M059J (cell line): ENCODE measurements at places on chromosomes 2 and 18.
A peak's percentile ranks its signal among the peaks of the same experiment; 100 is the strongest.

- no peak for DNase-seq
Observed at GRCh38 chr2:226283796-226284195, 515.8 kb downstream of the IRS1 start.

DNA sequence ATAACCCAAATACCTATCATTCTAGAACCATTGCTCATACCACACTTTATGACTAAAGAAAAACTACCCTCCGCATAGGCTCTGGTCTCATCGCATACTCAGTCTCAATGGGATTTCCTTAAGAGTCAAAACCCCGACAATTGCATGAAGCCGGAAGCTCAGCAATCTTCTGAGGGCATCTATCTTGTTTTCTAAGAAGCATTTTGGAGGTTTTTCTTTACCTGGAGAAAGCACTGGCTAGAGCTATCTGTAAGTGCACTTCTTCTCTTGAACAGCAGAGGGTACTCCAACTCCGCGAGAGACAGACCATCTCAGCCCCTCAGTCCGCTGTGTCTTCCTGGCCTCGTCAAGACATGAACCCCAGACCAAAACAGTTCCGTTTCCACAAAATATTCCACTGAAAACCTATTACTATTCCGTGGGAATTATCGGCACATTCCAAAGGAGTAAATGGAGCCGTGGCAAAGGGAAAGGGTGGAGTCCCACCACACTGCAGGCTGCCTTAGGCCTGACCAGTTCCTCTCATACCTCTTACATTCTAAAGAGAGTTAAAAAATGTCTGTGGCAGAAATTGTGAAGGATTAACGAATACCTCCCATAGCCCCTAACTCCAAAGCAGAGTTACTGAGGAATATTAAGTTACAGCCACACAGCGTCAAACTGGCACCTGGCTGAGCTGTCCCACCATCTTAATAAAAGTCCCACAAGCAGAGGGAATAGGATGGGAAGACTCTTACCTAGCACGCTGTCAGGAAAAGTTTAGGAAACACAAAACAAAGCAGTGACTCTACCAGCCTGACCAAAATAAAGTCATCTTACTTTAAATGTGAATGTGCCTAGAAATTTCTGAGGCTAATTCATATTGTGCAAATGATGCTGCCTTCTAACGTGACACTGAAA, 325.6 kb upstream of the VRK2 start:
- peak; percentile 71 for DNase-seq

DNA sequence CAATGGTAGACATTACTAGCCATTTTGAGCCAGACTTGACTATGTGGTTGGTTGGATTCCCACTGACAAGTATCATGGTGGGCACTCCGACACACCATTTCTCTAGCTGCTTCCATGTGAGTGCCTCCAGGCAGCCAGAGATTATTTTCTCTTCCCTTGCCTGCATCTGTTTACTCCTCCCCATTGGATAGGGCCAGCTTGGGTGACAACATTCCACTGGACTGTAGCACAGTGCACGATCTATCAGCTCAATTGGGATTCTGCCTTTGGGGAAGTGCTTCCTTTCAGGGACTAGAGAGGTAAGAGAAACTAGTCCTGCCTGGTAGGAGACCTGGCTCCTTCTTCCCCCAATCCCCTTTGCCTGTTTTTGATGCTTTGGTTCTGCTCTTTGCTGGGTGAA, 49.0 kb upstream of the MAP4K3 start:
- DNase-seq = no peak

GRCh38 chr18:33682436-33682835, 104.4 kb downstream of the ASXL3 start:
- no peak for DNase-seq

DNA sequence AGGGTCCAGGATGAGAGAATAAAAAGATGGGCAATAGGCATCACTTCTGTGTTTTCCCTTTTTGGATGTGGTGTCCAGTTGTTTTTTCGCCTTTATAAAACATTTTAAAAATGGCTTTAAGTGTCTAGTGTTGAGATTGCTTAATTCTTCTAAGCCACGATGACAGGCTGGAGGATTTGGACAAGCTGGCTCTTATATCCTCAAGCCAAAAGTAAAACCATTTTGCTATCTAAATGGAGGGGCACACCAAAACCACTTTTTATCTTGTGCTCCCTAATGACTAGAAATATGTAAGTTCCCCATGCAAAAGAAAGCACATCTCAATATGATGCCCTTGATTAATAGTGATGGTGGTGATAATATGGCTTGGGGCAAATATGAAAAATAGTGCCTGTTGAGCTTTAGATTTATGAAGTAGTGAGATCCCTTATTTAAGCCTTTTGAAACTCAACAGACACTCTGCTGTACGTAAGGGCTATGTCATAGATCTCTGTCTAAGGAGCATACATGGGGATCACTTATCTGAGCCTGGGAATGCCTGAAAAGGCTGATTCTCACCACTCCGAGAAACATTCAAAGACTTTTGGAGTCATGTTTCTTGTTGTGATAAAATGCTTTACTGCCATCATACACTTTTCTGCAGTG, 185.5 kb downstream of the KCNS3 start:
- DNase-seq = no peak

GRCh38 chr2:20815216-20815615, 7.7 kb downstream of the LDAH start:
- no peak for DNase-seq

DNA sequence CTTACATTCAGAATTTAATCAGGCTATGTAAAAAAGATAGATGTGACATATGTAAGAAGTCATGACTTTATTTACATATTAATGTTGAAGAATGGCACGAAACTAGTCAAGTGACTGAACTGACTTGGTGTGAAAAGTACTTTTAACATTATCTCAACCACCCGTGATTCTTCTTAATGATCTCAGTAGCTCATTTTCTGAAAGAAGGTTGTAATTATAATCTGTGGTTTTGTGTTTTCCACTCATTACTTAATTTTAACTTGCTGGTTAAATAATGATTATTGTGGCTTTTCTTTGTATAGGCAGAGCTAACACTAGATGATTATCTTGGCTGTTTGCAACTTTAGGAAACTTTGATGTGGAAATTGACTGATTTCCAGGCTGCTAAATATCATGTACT, 18.5 kb downstream of the KCNJ13 start:
- DNase-seq = no peak

DNA sequence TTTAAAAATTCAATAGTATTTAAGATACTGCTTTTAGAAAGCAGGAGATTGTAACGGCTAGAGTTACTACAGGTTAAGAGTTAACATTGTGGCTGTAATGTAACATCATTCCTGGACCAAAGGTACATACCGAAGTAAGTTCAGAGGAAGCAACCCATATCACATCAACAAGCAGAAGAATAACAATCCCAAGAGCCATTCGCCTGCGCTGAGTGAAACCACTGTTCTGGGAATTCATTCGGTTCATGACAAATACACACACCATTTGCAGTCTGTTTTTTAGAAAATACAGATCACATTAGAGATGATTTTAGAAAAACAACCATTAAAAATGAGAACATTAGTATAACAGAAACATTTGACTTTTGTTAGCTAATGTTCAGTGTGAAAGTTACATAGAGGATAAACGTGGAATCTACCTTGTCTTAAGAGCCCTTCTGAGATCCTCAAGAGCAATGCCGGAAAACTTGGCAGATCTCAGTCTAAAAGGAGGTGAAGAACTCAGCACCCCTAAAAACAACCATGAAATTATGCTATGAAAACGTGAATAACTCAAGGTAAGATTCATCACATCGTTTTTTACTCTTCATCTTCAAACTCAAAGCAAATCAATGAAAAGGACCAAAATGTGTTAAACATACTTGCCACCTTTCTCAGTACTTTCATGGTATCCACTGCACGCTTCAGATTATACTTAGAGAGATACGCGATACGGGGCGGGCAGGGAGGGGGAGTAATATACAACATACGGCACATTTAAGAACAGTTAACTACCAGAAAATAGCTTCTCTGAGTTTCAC, 1.2 kb downstream of the SLC35F5 start:
- peak; percentile 8 for DNase-seq

- DNase-seq = no peak
Observed at GRCh38 chr18:8525692-8526091, 83.5 kb upstream of the RAB12 start.

DNA sequence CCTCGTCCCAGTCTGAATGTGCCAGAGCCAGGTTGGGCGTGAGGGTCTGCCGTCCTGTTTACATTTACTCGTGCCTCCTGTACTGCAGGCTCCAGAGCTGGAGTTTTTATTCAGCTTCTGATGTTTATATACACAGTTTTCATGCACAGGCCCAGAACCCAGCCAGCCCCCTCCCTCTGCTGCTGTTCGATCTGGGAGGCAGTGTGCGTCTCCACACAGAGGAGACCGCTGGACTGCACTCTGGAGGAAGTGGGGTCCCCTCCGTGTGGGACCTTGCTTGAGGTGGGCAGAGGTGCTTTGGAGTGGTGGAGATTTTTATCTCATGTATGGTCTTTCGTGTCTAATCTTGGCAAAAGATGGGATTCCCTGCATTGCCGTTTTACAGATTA, 90.6 kb downstream of the GLI2 start:
- DNase-seq = no peak

- no peak for DNase-seq
Observed at GRCh38 chr2:55985406-55985805, 61.8 kb upstream of the EFEMP1 start.

- no peak for DNase-seq
Observed at GRCh38 chr2:15737314-15738224, 145.9 kb downstream of the DDX1 start.

DNA sequence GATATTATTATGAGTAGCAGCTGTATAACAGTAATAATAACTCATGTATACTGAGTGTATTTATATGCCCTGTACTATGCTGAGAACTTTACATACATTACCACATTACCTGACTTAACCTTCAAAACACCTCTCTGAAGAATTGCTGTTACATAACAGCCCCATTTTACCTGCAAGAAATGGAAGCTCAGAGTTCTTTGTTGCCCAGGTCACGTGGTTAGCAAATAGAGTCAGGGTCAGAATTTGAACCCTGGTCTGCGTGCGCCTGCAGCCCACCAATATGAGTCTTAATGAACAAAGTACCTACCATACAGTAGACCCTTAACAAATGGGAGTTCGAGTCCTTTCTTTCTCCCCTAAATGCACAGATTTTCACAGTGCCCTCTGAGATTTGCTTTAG, 101.9 kb downstream of the MCFD2 start:
- DNase-seq = no peak
